ENCODE measurements at places on chromosomes 13 and 19.

DNA sequence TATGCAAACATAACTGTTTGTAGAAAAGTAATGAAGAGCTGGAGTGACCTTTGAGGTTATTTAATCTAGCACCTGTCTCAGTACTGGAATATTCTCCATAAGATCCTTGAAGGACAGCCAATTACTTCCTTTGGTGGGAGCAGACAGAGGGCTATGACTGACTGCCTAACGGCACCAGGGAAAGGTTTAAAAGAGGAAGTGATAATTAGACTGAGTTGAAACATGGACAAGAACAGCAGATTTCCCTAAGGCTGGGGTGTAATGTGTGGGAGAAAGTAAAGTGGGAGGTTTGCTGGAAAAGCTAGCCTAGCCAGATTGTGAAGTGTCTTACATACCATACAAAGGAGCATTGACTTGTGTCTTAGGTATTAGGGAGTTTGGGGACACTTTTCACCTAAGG, 191.3 kb upstream of the PCDH9 start:
- DNase-seq: no peak

- no peak for DNase-seq
These were observed 45.2 kb downstream of the ABCC4 start for GRCh38 chr13:95256091-95256490.

DNA sequence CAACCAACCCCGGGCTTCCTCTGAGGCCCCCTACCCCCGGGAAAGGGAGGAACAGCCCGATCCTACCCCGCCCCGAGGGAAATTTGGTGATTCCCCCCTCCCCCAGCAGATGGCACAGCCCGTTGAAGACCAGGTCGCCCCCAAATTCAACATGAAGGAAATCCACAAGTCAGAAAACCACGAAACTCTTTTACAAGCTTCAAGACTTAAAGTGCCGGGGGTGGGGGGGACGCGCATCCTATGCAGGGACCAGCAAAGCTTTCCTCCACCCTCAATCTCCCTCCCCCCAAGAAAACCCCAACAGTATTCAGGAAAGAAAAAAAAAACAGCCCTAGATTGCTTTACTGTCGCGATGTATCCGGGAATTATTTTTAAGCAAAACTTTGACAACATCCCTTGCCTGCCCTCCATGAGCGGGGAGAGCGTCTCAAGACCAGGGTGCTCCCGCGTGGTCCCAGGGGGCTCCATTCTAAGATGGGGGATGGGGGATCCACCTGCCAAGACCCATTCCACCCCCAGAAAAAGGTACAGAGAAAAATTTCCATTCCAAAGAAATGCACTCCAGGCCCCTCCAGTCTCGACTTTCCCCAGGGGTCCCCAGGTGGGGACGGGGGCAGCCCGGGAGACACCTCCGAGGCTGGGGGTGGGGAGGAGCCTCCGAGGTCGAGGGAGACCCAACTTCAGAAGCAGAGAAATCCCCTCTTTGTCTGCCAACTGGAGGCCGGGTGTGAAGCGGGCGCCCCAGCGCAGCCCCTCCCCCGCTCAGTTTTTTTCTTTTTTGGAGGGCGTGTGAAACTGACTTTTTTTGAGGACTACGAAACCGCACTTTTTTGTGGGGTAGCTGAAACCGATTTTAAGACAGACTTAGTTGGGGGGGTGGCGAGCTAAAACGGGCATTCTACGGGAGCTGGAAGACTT, 1.5 kb downstream of the TCF3 start:
- DNase-seq: peak; percentile 85

DNA sequence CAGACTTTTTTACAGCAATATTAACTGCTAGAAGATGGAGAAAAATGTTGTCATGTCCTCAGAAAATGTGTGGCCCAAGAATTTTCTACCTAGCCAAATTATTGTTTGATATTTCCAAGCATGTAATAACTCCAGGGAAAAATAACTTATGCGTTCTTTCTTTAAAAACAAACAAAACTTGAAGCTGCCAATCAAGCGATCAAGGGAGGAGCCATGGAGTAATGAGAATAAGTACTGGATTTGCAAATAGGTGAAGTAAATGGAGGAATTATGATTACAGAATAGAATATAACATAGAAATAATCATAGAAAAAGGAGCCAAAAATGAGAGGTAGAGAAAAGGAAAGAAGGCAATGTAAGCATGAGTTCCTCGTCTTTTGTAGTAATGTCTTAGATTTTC, 225.3 kb downstream of the DLEU7 start:
- DNase-seq: no peak

- DNase-seq: no peak
These were observed 83.9 kb downstream of the INSR start for GRCh38 chr19:7210359-7210758.

GRCh38 chr19:8575467-8575997, 1.7 kb downstream of the MYO1F start:
- DNase-seq: peak; percentile 74

DNA sequence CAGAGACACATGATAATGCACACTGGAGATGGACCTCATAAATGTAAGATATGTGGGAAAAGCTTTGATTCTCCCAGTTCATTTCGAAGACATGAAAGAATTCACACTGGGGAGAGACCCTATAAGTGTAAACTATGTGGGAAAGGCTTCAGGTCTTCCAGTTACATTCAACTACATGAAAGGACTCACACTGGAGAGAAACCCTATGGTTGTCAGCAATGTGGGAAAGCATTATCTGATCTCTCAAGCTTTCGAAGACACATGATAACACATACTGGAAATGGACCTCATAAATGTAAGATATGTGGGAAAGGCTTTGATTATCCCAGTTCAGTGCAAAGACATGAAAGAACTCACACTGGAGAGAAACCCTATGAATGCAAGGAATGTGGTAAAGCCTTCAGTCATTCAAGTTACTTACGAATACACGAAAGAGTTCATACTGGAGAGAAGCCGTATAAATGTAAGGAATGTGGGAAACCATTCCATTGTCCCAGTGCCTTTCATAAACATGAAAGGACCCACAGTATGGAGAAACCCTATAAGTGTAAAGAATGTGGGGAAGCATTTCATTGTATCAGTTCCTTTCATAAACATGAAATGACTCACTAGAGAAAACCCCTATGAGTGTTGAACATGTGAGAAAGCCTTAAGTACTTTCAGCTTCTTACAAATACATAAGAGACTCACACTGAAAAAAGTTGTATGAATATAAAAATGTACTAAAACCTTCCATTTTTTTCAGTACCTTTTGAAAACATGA, 14.7 kb downstream of the ZNF441 start:
- no peak for DNase-seq

- DNase-seq: peak; percentile 15
These were observed 673 bp downstream of the TEAD2 start for GRCh38 chr19:49361438-49362047.

GRCh38 chr13:45454204-45454603, 10.5 kb upstream of the COG3 start:
- DNase-seq: no peak

- no peak for DNase-seq
These were observed 4.1 kb downstream of the ISYNA1 start for GRCh38 chr19:18433735-18434398.

GRCh38 chr19:27929399-27929798, 1283.6 kb downstream of the UQCRFS1 start:
- no peak for DNase-seq

- no peak for DNase-seq
These were observed 279.6 kb downstream of the PCDH20 start for GRCh38 chr13:61136093-61136492.

Data from CD4-positive, alpha-beta T cell treated with Interleukin-21 for 1 hour (primary cell).